ENCODE measurements at places on chromosomes 11 and 22.

GRCh38 chr22:20433191-20433590 lies 4.4 kb downstream of the SCARF2 start:
- no peak for DNase-seq

DNA sequence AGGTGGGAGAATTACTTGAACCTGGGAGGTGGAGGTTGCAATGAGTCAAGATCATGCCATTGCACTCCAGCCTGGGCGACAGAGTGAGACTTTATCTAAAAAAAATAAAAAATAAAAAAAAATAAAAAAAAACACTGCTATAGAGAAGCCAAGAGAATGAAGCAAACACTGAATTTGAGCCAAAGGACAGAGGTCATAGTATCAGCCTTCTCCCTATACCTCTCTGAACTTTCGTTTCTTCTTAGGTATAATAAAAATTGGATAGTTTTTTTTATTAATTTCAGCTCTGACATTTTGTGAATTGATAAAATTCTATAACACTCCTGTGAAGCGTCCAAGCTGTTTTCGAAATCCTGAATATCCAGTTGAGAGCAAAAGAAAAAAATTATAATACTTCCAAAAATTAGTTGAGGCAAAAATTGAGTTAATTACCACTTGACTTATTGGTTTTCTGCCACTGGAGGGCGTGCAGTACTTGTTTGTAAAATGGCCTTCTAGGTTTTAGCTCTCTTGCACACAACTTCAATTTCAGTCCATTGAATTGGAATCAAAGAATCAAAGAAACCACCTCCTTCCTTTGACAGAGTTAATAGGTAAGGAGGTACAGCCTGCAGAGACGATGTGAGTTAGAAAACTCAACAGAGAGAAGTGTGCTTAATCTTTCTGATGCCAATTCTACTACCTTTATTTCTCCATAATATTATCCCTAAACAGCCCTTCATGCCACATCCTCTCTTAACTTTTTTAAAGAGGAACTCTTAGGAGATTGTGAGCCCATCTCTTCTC lies 143.2 kb downstream of the BBOX1 start:
- DNase-seq: peak; percentile 72

DNA sequence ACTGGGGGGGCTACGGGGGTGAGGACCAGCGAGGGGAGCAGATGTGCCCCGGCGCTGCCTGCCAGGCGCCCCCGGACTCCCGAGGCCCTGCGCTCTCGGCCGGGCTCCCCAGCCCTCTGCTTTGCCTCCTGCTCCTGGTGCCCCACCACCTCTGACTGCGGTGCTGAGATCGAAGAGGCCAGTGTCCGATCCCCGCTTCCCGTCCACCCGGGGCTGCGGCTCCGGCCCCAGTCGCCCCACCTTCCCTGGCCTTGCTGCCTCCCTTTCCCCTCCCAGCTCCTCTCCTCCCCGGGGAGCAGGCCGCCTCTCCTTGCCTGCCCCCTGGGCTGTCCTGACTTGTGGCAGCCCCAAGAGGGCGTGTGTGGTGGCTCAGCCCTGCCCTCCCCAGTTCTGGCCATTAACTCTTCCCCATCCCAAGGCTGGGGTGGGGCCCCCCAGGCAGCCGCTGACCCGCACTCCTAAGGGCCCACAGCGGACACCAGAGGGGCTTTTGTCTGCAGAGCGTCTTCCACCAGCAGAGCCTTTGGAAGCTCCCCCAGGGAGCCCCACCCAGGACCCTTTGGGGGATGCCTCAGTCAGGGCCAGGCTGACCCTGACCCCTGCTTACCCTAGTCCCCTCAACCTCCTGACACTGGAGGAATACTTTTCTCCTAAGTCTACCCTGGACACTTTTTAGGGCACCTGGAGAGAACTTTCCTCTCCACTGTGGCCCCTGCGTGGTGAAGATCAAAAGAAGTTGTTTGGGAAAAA lies 16.6 kb downstream of the RTN4RL2 start:
- peak; percentile 17 for DNase-seq

- no peak for DNase-seq
Observed at GRCh38 chr11:21132146-21132720, 462.8 kb downstream of the NELL1 start.

GRCh38 chr11:123344790-123345357 lies 85.2 kb upstream of the GRAMD1B start:
- no peak for DNase-seq

DNA sequence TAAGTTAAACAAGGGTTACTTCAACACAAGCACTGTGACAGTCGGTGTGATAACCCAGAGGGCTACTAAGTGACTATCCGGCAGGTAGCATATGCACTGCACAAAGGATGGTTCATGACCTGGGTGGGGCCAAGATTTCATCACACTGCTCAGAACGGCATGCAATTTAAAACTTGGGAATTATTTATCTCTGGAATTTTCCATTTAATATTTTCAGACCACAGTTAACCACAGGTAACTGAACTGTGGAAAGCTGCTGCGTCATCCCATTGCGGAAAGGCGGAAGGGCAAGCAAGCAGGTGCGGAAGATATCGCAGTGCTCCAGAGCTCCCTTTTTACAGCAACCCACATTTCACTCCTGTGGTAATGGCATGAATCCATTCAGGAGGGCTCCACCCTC lies 540.8 kb downstream of the INSC start:
- DNase-seq: no peak

DNA sequence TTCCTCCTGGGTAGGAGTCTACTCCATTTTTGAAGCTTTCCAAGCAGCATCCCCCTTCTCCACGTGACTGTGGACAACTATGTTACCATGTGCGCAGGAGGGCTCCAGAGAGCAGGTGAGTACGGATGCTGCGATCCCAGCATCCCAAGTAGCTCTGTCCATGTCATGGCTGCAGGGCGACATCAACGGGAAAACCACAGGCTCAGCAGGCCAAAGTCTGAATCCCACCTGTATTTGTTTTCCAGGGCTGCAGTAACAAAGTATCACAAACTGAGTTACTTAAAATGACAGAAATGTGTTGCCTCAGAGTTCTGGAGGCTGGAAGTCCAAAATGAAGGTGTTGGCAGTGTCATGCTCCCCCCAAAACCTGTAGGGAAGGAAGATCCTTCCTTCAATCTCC lies 40.3 kb downstream of the MCHR1 start:
- DNase-seq: no peak

DNA sequence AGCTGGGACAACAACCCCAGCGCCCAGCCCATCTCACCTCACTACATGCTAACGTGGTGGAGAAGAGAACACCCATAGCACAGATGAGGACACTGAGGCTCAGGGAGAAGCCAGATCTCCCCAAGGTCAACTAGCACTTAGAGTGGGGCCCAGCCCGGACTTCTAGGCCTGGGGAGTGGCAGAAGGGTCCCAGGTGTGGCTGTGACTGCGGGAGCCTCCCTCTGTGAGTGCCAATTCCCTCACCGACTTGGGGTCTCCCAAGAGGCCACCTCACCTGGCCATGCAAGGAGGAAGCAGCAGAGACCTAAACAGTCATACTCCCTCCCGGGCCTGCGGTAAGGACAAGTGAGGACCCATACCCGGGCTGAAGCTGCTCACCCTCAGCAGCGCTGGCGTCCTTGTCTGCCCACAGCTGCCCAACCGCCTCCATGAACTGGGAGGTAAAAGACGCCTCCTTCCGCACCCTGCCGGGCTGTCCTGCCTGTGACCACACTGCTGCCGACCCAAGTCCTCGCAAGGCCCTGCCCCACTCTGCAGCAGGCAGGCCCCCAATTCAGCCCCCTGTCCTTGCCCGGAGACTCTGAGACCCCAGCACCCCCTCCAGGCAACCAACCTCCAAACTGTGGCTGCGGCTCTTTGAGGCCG lies 93.2 kb upstream of the RTL6 start:
- no peak for DNase-seq

DNA sequence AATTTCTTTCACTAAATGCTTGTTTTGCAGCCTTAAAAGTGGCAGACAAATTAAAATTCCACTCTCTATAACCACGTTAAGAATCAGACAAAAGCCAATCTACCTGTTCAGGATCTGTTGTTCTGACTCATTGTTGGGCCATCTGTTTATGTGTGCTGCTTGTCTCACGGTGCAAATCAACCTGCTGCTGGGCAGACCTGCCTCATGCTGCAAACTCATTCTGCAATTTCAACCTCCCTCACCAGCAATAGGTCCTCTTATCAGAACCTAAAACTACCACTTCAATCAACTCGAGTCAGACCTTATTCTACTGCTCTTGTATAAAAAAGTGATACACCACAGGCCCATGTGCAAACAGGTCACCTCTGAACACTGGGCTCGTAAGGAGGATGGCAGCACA lies 75.1 kb downstream of the LARGE2 start:
- DNase-seq: no peak

All from IMR-90 (cell line).